ENCODE measurements at places on chromosomes 16 and 17.
A peak's percentile ranks its signal among the peaks of the same experiment; 100 is the strongest.

GRCh38 chr16:53052519-53053501 lies at the start of gene CHD9NB:
Gene CHD9NB (minus strand): TSS chr16:53052897. CDS start chr16:53044158, 8,739 bp downstream.
- no peak for DNase-seq

DNA sequence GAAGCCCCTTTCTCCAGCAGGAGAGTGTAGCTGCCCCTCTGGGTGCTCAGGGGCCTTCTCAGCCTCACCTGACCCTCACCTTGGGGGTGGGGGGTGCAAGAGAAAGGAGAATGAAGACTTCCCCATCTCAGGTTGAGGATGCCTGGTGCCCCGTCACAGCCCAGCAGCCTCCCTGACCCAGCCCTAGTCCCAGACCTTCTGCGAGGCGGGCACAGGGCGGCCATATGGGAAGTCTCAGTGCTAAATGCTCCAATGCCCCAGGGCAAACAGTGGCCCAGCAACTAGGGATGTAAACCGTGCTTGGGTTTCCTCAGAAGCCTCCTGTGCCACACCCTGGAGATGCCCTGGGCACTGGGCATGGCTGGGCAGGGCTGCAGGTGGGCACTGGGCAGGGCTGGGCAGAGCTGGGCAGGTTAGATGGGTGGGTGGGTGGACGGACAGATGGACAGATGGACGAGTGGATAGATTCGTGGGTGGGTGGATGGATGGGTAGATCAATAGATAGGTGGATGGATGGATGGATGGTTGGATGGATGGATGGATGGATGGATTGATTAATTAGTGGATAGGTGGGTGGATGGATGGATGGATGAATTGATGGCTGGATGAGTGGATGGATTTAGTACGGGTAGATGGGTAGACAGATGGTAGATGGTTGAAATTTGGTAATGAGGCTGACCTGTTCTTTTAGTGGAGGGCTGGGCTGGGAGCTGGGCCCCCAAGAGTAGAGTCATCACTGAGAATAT lies 16.8 kb downstream of the TPSD1 start:
- DNase-seq = no peak

- DNase-seq = peak; percentile 2
Observed at GRCh38 chr17:68461589-68461988, 4.3 kb upstream of the WIPI1 start.

GRCh38 chr17:21286909-21287702 lies 2.6 kb downstream of the MAP2K3 start:
- DNase-seq = peak; percentile 40

DNA sequence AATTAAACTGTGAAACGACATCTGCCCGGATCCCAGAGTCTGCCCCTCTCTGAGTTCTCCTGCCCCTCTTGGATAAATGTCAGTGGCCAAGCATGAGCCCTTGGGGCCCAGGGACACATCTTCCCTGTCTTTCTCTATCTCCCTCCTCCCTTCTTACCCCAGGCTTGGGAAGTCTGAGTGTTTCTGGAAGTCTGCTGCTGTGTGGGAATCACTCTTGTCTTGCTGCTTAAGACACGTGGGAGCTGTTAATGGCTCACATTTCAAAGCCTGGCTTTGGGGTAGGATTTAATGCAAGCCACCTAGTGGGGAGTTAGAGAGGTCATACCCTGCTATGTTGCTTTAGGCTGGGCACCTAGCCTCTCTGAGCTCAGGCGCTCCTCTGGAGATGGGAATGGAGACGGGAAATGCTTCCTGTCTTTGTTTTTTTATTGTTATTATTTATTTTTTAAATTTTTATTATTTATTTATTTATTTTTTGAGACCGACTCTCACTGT lies 218.5 kb upstream of the CIBAR2 start:
- no peak for DNase-seq

DNA sequence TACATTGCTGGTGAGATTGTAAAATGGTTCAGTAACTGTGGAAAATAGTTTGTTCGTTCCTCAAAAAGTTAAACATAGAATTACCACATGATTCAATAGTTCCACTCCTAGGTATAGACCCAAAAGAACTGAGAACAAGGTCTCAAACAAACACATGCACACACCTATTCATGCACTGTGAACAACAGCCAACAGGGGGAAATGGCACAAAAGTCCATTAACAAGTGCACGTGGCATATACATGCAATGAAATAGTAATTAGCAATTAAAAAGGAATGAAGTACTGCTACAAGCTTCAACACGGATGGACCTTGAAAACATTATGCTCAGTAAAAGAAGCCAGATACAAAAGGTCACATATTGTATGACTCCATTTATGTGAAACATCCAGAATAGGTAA lies 23.8 kb downstream of the SDK2 start:
- no peak for DNase-seq

DNA sequence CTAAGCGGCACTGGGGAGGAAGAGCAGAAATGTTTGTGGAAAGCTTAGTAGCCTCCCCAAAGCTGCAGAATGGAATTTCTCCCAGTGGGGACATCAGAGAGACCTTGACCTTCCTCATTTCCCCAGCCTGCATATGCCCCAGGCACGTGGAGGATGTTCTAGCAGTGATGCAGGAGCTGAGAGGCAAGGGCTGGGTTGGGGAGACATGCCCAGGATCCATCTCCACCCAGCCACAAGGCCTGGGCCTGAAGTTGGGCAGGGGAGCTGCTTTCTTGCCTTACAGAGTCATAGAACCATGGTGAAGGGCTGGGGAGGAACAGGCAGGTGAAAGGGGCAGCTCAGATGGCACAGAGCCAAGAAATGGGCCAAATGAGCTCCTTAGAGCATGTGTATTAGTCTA lies 104.0 kb downstream of the TMEM132E start:
- DNase-seq = no peak
